ENCODE measurements at places on chromosomes 1 and 21.

DNA sequence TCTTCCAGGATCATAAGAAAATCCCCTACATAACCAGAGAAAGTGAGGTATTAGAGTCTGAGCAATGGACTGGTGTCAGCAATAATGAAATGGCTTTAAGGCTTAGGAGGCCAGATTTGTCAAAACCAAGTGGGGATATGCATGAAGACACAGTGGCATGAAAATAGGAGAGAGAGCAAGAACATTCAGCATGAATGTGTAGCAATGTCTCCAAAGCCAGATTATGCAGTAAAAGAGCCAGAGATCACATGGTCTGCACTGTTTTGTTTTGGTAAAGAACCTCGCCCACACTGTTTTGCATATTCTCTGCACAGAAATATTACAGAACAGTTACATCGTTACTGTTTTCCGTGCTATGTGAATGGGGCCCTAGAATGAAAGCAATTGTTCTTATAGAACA, 589.4 kb downstream of the PLPP3 start:
- DNase-seq: no peak

DNA sequence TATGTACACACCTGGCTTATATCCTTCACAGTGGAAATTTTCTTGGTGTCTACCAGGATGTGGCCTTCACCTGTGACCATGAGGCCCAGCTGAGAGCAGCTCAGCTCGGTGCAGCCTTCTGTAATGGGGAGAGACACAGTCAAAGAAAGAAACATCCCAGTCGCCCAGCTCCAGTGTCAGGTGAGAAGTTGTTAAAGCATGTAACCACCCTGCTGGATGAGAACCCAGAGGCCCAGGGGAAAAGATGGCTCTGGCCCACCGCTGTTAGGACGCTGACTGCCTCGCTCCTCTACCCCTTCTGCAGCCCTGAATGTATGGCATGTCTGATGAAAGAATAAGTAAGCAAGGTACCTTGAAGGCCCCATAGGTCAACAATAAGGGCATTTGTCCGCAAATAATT, 52.7 kb downstream of the SCCPDH start:
- DNase-seq: no peak

- no peak for DNase-seq
Measured at GRCh38 chr1:230371923-230372703, 54.0 kb downstream of the PGBD5 start.

DNA sequence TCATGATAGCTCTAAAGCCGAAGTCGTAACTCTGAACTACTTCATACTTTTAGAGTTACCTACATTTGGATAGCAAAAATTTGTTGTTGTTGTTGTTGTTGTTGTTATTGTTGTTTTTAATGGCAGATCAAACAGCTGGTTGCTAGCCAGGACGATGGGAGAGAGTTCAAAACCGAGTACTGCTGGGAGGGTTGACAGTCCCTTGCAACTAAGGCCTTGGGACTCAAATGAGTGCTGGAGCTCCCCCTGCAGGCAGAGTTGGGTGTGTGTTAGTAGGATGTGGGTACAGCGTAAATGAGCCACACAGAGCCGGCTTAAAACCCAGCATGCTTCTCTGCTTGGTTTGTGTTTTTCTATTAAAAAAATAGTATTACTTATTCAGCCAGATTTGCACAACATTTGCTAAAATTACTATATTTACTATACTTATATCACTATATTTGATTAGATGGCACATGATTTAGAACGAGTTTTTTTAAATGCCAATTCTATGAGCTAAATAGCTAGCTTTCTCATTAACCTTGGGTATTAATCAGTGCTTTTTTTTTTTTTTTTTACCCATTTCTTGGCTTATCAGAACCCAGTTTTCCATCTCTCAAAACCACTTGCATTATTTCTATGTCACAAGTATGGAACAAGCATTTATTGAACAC, 129.2 kb upstream of the SYT6 start:
- peak; percentile 70 for DNase-seq
